ENCODE measurements at places on chromosomes 6 and 20.
A peak's percentile ranks its signal among the peaks of the same experiment; 100 is the strongest.

DNA sequence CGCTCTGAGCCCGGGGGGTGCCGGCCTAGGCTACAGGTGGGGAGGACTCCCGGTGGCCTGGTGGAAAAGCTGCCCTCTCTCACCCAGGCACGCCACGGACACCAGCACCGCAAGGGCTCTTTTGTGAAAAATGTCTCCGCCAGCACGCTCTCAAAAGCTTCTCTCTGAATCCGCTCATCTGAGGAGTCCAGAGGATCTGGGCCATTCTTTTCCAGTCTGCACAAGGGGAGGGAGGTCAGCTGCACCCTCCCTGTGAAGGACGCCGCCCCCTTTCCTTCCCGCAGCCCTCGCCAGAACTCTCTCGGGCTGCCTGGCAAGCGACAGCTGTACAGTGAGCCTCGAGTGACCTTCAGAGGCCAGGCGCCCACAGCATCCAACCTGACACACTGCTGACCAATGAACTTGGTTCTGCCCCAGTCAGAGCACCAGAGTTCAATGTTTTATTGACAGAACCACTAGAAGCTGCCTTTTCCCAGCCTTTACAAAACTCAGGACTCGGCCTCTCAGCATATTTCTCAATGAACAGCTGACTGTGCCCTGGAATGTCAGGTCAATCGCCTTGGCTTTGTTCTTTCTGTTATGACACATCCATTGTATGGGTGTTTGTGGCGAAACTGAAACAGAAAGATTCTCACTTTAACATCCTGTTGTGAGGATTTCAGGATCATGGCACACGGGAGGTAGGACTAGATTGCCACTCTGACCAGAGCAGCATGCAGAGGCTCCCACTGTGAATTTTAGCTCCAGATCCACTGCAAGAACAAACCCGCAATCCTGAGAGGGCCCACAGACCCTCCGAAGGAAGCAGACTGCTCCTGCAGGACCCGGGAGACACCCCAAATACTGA is 26.7 kb downstream of the SERPINB9 start:
- DNase-seq, result peak; percentile 42

- DNase-seq, result no peak
These were observed 874.2 kb downstream of the TFAP2A start for GRCh38 chr6:9540534-9541126.

DNA sequence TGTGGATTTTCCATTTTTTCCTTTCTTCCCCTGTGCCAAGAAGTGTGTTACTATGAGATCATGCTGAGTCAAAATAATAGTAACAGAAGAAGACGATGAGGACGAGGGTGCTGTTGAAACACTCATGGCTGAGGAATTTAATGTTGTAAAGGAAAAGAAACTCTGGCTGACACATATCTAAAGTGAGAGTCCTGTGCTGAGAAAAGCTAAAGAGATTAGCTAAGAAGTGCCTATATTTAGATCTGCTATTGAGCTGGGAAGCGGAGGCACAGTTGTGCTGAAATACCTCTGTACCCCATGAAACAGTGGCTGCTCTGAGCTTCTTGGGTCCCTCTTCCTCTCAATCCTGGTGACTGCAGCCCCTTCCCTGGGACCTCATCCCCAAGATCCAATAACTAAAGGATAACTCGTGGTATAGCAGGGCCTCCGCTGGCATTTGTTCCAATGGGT is 1.1 kb upstream of the SYTL3 start:
- no peak for DNase-seq

- DNase-seq, result no peak
These were observed 99.9 kb upstream of the MYL9 start for GRCh38 chr20:36441416-36441815.

DNA sequence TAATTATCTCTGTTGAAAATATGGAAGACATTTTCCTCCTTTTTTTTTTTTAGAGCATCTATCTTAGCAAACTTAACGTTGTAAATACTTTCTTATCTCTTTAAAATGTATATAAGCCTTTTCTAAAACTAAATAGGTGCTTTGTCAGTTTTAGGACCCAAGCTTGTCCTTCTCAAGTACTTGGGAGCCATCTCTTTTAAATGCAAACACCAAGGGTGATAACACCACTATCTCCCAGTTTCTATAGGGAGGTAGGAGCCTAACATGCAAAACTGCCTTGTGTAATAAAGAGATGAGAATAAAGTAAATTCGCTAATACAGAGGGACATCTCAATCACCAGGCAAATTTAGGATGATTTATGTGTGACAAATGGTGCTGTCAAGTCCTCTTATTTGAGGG is 157.0 kb upstream of the FAM83B start:
- no peak for DNase-seq

All from nephron progenitor cell (in vitro differentiated cells).